Stimulated activated CD4-positive, alpha-beta T cell treated with anti-CD3 and anti-CD28 coated beads, Interleukin-15, amount 100 ng/mL, for 1 hour (primary cell): ENCODE measurements at places on chromosomes 13 and 19.

GRCh38 chr13:106376401-106377112 lies 158.9 kb downstream of the EFNB2 start:
- no peak for DNase-seq

GRCh38 chr13:19156013-19156825 lies 25.4 kb downstream of the TUBA3C start:
- DNase-seq = no peak

DNA sequence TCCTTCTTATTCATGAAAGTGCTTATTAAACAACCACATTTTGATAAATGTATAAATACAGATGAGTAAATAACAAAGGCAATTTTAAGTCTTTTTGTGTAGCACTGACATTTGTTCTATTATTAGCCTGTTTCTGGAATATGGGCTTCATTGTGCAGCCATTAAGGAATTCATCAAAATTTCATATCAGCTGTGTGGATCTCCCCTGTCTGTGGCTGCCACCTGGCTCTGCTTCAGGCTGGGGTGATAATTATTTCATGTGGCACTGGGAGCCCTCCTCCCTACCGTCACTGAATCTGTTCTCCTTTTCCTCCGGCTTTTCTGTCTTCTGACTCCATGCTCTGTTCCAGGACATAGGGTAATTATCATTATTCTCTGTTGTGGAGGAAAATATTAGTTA lies 57.1 kb downstream of the LMO7 start:
- DNase-seq = no peak

- DNase-seq = no peak
Observed at GRCh38 chr13:91174886-91175501, 172.5 kb upstream of the MIR17HG start.

GRCh38 chr13:41859565-41859964 lies 101.3 kb downstream of the VWA8 start:
- no peak for DNase-seq

DNA sequence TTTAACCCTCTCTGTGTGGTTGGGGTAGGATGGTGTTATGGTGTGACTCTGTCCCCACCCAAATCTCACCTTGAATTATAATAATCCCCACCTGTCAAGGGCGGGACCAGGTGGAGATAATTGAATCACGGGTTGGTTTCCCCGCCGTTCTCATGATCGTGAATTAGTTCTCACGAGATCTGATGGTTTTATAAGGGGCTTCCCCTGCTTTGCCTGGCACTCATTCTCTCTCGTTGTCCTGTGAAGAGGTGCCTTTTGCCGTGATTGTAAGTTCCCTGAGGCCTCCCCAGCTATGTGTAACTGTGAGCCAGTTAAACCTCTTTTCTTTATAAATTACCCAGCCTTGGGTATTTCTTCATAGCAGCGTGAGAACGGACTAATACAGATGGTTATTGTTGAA lies 68.8 kb downstream of the ARHGEF7 start:
- no peak for DNase-seq

DNA sequence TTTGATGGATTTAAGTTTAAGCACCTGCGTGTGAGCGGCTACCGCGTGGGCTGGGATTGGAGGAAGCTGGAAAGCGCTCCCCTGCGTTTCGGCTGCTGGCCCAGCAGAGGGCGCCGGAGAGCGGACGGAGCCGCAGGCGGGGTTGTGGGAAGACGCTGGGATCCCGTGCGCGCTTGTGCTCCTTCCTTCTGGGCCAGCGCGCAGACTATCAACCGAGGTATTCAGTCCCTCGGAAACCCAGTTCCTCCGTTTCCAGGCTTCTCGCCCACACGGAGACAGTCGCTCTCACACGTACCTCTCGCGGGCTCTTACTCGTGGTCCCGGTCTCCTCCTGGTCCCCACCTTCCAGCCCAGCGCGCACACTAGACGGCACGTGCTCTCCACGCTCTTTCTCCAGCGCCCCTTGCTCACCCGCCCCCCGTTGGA lies 28.8 kb downstream of the EPN1 start:
- peak; percentile 34 for DNase-seq

DNA sequence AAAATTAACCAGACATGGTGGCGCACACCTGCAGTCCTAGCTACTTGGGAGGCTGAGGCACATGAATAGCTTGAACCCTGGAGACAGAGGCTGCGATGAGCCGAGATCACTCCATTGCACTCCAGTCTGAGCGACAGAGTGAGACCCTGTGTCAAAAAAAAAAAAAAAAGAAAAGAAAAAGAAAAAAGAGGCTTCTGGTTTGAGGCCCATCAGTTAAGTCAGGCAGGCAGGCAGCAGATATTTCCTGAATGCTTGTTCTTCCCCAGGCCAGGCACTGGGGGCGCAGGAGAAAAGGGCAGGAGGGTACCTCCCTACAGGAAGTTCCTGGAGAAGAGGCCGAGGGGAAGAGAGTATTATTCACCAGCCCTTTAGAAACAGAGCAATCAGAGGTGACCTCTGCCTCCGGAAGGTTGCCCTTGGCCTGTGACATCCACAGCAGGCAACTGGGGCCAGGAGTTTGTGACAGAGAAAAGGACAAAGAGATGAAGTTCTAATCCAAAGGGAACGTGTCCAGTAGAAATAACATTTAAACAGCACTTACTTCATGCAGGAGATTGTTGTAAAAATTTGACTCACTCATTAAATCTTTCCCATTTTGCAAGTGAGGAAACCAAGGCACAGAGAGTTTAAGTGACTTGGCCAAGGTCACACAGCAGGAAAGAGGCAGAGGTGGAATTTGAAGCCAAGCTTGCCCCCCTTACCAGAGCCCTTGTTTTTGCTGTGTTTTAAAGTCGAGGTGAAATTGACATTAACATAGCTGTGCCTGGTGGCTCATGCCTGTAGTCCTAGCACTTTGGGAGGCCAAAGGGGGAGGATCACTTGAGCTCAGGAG lies 4.3 kb upstream of the RLN3 start:
- DNase-seq = no peak

DNA sequence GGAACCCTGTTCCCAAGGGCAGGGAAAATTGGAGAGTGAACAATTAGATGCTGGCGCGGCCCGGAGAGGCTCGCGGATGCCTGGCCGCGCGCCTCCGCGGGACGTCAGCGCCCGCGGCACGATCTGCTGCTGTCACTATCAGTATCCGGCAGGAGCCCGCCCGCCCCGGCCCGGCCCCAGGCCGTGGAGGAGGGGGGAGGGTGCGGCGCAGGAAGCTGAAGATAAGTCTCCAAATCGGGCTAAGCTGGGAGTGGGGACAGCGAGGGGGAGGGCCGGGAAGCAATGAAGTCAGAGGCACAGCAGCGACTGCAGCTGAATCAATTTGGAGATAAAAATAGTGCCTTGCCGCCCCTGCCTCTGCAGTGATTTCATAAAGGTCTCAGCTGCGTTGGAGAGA lies 441.5 kb upstream of the KLF12 start:
- peak; percentile 5 for DNase-seq

DNA sequence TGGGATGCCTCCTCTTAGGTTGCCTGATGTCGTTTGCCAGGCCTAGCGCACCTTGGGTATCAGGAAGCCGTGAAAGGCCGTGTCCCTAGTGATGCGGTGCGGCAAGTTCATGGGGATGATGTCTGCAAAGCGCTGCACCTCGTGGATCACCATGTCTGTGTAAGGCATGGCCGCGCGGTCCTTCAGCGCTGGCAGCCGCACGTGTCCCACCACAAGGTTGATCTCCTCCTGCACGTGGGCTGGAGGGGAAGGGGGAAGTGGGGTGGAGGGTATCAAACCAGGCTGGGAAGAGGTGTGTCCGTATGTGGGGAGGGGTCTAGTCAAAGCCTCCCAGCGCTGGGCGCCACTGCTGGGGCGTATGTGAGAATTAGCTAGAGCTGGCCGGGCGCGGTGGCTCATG lies 23.2 kb downstream of the EGLN2 start:
- DNase-seq = no peak

DNA sequence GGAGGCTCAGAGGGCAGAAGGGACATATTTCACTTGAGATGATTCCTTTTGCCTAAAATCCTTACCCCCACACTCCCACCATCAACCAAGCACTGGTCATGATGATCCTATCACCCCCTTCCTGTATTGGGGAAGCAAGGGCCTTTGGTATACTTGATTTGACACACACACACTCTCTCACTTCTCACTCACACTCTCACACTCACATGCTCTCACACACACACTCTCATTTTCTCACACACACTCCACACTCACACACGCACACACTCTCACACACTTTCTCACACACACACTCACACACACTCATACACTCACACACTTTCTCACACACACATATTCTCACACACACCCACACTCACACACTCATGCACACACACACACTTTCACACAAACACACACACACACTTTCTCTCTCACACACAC lies 8.6 kb downstream of the RGCC start:
- no peak for DNase-seq

DNA sequence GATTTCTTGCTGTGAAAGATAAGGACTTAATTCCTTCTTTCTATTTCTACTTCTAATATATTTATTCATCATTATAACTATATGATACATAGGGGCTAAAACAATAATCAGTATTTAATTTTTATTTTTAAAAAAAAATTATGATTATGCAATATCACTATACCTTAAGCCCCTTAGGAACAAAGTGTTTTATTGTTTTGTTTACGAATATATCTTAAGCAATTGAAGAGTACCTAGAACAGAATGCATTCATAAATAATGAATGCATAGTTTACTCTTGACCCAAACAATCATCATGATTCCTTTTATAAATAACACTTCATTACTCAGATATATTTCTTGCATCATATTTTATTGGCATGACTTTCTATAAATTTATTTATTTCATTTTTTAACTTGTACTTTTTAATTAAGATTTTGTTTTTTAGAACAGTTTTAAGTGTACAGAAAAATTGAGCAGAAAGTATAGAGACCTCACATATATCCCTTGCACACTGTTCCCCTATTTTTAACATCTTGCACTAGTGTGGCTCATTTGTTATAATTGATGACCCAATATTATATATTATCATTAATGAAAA lies 339.9 kb upstream of the SPRY2 start:
- DNase-seq = no peak

DNA sequence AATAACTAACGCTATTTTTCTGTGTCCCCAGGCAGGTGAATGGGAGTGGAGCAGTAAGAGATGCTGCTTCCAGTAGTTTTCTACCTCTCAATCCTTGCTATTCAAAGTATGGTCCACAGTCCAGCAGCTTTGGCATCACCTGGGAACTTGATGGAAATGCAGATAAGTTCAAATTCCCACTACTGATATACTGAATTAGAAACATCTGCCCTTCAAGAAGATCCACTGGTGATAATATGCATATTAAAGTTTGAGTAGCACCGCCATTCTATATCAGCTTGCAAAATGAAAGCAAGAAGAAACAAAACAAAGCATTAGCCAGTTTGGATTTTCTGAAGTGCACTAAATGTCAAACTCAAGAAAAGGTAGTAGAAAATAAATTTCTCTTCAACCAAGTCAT lies 906.2 kb upstream of the PCDH20 start:
- no peak for DNase-seq

GRCh38 chr19:21434516-21434915 lies 37.6 kb downstream of the ZNF493 start:
- no peak for DNase-seq

- DNase-seq = no peak
Observed at GRCh38 chr13:46648166-46648607, 95.2 kb downstream of the LRCH1 start.

DNA sequence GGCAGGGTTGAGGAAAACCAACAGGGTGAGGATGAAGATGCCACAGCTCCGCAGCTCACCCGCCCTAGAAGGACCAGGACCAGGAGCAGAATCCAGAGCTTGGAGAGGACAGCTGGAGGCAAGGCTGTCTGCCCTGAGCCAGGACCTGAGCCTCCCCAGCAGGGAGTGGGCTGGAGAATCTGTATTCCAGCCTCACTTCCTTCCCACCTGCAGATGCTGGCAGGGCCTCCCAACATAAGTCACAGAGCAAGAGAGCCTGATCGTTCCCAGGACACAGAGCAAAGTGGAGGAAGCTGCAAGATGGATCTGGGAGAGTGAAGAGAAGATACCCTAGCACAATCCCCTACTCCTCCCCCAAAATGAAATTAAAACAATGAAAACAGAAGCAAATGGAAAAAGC lies 61.7 kb upstream of the WASF3 start:
- DNase-seq = no peak

DNA sequence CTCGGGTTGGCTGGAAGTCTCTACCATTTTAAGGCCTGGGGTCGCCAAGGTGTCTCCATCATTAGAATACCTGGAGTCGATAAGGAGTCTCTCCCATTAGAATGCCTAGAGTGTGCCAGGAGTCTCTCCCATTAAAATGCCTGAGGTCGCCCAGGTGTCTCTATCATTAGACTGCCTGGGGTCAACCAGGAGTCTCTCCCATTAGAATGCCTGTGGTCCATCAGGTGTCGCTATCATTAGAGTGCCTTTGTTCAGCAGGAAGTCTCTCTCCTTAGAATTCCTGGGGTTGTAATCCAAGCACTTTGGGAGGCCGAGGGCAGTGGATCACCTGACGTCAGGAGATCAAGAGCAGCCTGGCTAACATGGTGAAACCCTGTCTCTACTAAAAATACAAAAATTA lies 1533.0 kb downstream of the UQCRFS1 start:
- DNase-seq = no peak

GRCh38 chr19:38532939-38533338 lies 84.8 kb downstream of the MAP4K1 start:
- DNase-seq = no peak

- DNase-seq = no peak
Observed at GRCh38 chr19:54317108-54317964, 4.4 kb upstream of the LILRA5 start.

DNA sequence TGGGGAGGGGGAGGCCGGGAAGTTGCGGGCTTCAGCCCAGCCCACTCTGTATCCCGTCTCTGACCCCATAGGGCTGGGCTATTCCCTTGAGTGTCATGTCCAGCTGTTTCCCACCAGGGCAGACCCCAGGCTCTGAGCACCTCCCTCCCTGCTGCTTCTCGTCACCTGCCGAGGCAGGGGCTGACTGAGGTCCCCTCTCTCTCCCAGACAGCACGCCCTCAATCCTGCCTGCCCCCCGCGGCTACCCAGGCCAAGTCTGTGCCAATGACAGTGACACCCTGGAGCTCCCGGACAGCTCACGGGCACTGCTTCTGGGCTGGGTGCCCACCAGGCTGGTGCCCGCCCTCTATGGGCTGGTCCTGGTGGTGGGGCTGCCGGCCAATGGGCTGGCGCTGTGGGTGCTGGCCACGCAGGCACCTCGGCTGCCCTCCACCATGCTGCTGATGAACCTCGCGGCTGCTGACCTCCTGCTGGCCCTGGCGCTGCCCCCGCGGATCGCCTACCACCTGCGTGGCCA lies 625 bp downstream of the F2RL3 start:
- DNase-seq = no peak

GRCh38 chr13:65378943-65379519 lies 1851.1 kb downstream of the PCDH9 start:
- no peak for DNase-seq

- DNase-seq = no peak
Observed at GRCh38 chr13:26486550-26486949, 70.9 kb upstream of the WASF3 start.
